ENCODE measurements at places on chromosomes 12 and 14.

- DNase-seq = no peak
These were observed 294.2 kb downstream of the MED13L start for GRCh38 chr12:115983226-115983798.

- DNase-seq = no peak
These were observed 143.2 kb downstream of the ZFP36L1 start for GRCh38 chr14:68649476-68650189.

- no peak for DNase-seq
These were observed 355.7 kb upstream of the TMEM132C start for GRCh38 chr12:127911291-127911690.

DNA sequence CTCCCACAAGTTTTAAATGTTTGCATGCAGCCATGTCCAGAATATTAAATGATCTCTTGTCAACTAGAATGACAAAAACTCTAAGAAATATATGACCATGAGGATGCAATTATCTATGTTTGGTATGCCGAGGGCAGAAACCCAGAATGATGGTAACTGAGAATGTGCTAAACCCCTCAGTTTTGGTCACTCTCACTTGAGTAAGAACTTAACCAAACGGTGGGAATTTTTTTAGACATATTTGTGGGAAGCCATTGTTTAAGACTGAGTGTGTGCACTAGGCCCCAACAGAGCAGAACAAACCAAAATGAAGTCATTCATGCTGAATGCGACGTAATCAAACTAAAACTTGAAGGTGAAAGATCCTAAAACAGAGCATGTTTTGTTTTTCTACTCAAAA is 1927.9 kb upstream of the SEL1L start:
- DNase-seq = no peak

GRCh38 chr14:96363751-96364336 is 518 bp downstream of the GSKIP start:
- peak; percentile 62 for DNase-seq

DNA sequence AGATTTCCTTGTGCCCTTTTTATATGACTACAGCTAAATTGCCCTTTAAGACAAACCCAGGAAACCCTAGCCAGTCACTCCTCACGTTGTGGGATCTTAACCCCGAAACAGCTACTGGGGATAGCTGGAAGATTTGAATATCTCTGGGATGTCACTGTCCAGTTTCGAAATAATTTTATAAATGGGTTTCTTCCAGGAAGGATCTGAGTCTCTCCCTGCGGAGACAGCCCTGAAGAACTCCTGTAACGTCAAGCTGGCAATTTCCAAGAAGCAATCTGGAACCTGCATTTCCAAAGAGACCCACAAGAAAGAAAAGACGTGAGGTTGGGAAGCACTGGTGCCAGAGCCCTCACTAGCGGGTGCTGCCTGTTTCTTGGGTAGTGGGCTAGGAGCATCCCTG is 20.9 kb downstream of the PROX2 start:
- no peak for DNase-seq

GRCh38 chr14:87758876-87759275 is 234.1 kb downstream of the GALC start:
- DNase-seq = no peak

All from CD4-positive, alpha-beta T cell (primary cell).